ENCODE measurements at places on chromosomes 7 and 10.

GRCh38 chr7:35465791-35466336 lies 212.0 kb upstream of the TBX20 start:
- no peak for DNase-seq

DNA sequence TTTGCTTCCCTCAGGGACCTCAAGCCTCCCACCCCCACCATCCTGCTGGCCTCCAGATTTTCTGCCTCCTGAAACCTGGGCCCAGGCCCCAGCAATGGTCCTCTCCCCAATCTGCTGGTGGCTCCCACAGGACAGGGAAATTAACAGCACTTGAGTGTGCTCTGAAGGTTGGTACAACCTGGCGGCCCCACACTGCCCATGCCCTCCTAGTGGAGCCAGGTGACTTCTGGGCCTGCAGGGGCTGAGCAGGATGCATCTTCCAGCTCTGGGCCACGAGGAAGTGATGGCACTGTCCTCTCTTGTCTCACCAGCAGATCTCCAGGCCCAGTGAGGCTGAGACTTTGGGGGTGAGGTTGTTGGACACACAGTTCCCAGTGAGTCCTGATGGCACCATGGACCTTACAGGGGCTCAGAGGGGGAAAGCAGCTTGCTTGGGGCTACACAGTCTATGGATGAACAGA lies 3.6 kb upstream of the ZMIZ1 start:
- no peak for DNase-seq

DNA sequence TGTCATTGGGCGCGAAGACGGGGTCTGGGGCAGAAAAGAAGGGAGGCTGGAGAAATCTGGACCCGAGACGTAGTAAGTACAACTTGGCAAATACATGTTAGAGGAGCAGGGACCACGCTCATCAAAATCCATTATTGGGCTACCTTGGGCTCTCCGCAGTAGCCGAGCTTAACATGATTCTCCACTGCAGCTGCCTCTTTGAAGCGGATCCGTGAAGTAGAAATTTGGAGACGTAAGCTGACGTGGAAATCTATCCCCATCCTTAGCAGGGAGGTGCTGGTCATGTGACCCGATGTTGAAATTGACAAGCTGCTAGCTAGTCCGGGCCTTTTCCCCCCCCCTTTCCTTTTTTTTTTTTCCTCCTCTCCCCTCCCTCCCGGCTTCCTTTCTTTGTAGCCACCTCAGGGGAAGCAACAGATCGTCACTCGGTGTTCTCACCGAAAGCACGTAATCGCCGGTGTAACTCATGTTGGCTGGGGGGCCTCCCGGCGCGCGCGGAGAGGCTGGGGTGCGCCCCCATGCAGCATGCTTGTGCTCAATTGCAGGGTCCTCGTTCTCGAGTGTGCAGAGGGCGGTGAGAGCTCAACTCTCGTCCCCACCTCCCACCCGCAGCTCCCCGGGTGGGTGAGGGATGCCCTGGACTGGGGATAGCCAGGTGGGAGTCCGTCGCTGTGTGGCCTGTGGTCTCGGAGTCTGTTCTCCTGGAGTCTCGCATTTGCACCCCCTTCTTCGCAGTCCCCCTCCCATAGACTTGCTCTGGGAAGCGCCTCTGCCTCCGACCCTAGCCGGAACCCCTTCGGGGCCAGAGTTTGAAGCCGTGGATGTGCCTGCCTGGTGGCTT lies at the start of gene HOXA11:
Gene HOXA11 (minus strand): TSS at position 220 of the 841 bp plus-strand sequence. CDS start 88 bp downstream, at position 132.
- no peak for DNase-seq

- DNase-seq = no peak
These were observed 148.2 kb upstream of the ETV1 start for GRCh38 chr7:14137676-14138075.

- DNase-seq = no peak
These were observed 693 bp downstream of the ADIRF start for GRCh38 chr10:86968994-86969355.

- DNase-seq = no peak
These were observed 687.6 kb downstream of the AUTS2 start for GRCh38 chr7:70285854-70286253.

DNA sequence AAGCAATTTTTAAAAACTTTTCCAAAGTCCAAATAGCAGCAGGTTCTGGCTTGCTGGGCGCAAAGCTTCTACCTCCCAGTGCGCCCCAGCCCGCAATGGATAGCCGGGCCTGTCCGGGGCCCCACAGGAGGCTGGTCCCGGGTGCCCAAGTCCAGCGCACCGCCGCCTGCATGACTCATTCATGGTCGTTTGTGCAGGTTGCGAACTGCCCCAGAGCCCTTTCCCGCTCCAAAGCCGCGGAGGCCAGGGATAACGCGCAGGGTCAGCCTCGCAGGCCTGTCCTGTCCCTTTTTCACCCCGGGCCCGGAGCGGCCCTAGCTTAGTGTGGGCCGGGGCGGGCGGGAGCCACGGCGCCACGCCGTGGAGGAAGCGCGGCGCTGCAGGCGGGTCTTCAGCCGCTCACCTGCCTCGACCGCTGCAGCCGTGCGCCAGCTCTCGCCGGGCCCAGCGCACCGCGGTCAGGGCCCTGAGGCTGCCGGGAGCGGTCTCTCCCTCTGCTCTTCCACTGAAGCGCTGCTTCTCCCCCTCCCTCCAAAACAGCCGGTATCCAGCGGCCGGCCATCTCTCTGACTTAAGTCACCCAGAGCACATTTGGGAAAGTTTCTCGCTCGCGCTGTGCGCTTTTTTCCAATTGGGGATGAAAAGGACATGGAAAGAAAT lies 1.7 kb upstream of the EGR2 start:
- DNase-seq = peak; percentile 67

DNA sequence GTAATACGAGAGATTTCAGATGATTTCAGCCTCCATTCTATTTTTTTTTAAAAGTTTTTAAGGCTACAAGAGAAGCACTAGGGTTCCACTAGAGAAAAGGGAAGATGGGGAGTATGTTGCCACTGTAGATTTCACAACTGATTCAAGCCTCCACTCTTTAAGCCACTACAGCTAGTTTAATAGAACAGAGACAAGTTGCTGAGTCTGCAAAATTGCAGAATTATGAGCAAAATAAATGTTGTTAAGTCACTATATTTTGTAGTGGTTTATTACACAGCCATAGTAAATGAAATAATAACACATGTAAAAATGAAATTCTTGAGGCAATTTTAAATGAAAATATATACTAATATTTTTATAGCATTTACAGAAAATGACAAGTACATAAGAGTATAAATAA lies 96.0 kb upstream of the POT1 start:
- DNase-seq = no peak

- no peak for DNase-seq
These were observed 1.7 kb downstream of the TSPAN12 start for GRCh38 chr7:120856198-120856597.

- no peak for DNase-seq
These were observed 72.1 kb upstream of the LRRC18 start for GRCh38 chr10:49011756-49012155.

DNA sequence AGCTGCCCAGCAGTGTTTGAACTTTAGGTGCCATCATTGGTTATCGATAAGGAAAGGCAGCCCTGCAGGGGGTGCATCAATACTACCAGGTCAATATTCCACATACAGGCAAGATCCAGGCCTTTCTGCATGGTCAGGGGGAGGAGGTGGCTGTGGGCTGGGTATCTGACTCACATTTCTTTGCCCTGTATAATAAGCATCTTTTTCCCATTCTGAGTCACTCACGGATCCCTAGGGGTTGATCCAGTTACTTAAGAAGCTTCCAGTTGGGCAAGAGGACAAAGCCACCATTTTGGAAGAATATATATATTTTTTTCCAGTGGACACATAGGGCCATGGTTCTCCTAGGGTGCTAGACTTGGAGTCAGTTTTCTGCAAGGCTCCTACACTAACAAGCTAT lies 114.2 kb upstream of the HABP2 start:
- DNase-seq = no peak

DNA sequence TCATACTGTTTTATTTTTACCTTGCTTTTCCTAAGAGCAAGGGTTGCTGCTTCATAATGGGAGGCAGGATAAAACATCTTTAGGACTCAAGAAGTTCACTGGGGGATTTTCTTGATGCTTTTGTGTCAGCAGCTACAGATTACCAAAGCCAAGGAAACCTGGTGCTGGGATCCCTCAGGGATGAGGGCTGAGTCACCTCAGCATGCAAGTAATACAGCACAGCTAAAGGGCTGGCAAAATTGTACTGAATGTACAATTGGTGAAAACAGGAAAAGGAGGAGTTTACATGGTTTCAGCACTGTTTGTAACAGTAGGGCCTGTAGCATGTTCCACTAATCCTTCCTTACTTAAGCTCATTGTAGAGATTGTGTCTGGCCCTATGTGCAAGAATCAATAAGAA lies 1056.8 kb downstream of the SORCS1 start:
- no peak for DNase-seq

- no peak for DNase-seq
These were observed 1177.4 kb downstream of the SORCS1 start for GRCh38 chr10:105986912-105987635.

- peak; percentile 51 for DNase-seq
These were observed 91.2 kb upstream of the PAX2 start for GRCh38 chr10:100653957-100654781.

GRCh38 chr10:114306116-114306973 lies 67.3 kb downstream of the VWA2 start:
- no peak for DNase-seq

- no peak for DNase-seq
These were observed 115.7 kb upstream of the RET start for GRCh38 chr10:42960991-42961795.

DNA sequence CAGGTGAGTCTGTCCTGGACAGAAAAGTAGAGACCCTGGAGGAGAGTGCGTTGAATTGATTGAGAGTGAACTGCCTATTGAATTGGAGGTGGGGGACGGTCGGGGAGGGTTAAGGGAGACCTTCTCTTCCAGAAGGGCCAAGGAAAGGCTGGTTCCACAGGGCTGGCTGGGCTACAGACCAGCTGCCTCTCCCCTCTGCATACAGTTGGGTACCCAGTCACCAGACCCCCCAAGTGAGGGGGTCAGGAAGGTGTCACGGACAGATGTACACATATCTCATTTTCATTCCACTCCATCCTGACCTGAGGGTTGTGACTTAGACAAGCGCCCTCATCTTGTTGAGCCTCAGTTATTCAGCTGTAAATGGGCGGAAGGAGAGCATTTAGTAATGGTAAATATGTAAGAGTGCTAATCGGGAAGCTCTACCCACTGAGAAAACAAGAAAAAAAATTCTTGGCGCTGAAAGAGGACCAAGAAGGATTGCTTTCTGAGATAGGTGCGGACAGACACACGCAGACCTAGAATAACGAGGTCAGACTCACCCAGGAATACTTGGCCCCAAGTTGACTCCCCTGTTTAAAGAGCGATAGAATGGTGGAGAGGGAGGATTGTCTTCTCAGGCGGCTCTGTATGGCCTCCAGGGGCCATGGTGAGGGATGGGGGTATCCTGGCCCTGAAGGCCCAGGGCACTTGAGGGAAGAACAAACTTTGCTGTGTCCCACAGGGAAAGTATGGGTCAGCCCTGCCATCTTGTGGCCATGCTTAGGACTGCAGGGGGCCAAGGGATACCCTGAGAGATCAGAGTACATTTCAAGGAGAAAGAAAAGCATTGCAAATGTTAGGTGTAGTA lies 7.2 kb upstream of the MBL2 start:
- peak; percentile 13 for DNase-seq

DNA sequence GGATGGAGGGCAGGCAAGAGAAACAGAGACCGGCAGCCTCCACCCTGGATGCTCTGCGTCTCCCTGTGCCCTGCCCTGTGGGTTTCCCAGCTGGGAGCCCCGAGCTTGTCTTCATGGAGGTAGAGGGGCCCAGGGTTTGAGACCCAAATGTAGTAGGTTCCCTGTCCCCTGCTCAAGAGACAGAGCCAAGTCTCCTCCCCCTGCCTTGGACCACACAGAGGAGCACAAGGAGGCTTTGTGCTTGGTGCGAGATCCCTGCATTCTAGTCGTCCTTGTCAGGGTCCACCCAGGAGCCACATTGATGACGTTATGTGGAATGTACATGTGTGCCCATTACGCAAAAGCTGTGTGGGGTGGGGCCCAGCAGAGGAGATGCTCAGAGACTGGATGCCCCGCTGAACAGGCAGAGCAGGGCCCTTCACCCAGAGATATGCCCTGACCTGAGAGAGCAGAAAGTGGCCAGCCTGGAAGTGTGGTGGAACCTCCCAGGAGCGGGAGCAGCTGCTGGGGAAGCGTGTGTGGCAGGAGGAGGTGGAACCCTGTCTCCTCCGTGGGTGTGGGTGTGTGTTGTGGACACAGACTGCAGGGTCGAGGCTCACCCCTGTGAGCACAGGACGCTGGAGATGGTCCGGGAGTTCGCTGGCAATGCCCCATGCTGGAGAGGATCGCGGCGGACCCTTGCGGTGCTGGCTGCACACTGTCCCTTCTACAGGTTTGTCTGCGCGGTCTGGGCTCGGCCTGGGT lies 39.3 kb downstream of the VWA2 start:
- no peak for DNase-seq

- no peak for DNase-seq
These were observed 50.1 kb upstream of the CREB5 start for GRCh38 chr7:28362182-28362581.

DNA sequence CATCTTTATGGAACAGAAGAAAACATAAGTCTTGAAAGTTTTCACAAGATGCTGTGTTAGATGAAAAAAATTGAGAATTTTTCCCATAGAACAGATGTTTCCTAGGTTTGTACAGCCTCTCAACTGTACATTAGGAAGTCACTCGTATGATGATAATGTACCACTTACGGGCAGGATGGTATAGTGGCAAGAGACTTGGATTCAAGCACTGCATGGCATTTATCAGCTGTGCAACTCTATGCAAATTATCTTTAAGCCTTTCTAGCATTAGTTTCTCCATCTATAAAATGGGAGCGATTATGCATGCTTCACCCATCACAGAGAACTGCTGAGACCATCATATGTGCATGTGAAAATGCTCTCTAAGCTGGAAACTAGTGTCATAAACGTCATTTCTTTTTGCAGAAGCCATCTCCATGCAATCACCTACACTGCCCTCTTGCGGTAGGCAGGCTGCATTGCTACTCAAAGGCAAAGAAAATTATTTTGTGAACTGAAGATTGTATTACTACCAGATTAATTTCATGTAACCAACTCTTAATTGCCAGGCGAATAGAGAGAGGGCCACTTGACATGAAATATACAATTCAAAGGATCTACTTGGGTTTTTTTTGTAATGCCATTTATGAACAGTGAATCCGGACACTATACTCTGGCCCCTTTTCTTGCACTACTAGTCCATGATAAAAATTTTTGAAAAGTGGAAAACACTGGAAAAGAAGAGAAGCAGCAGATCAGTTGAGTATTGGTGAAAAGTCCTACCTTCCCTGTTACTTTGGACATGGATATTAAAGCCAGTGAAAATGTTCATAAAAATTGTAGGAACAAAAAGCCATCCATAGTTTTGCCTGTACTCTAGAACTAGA lies 102.3 kb downstream of the JAZF1 start:
- DNase-seq = peak; percentile 37

DNA sequence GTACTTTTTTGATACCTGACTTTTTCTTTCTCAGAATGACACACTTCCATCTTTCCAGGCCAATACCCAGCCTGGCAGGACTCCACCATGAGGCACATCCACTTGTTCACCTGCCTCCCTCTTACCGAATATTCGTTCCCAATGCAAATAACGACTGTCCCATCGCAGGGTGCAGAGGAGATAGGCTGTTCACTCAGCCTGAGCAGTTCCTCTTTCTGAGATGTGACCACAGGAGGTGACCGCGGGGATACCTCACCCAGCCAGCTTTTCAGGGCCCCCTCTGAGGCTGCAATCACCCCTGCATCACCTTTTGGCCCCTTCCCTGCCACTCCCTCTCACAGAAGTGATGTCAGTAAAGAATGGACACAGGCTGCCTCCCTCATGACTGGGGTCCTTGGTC lies 28.3 kb downstream of the PTPRN2 start:
- no peak for DNase-seq
